ENCODE measurements at places on chromosomes 7 and 10.
A peak's percentile ranks its signal among the peaks of the same experiment; 100 is the strongest.

GRCh38 chr10:132396494-132397035, 435 bp upstream of the PWWP2B start:
- DNase-seq: peak; percentile 63

GRCh38 chr7:105002-105401, 87.4 kb upstream of the FAM20C start:
- no peak for DNase-seq

GRCh38 chr7:45196374-45196773, 38.8 kb downstream of the RAMP3 start:
- DNase-seq: peak; percentile 62

DNA sequence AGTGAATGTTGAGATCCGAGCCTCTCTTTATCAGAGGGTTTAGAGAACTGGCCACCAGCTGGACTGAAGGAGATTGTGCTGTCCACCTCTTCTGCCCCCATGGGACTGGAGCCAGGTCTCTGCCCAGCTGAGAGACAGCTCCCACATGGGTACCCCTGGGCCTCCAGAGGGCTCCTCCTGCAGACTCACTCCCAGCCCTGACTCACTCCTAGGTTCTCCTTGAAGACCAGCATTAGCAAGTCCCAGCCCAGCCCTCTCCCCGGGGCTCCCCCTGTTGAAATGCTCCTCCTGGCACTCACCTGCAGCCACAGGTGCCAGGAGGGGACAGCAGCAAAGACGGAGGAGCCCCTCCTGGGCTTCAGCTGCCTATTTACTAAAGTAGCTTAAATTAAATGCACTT, 126.9 kb downstream of the CXCL12 start:
- DNase-seq: no peak

DNA sequence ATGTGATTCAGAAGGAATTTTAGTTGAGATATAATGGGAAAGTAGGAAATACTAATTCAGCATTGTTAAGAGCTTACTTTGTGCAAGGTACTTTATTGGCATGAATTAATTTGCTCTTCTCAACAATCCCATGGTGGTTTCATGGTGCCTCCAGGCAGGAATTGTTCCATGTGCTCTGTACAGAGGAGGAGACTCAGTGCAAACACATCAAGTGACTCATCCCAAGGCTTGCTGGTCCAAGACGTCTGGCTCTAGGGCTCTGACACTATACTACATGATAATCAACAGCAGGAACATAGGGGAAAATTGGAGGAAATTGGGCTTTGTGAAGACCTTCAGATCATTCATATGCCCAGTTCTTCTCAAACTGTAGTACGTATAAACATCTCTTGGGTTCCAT, 66.5 kb upstream of the PRKG1 start:
- no peak for DNase-seq

All from stimulated activated naive CD8-positive, alpha-beta T cell treated with anti-CD3 and anti-CD28 coated beads, Interleukin-15, Interleukin-2, amounts not matched to agents 100 U/mL and 50 U/mL, for 24 hours (primary cell).